Activated CD8-positive, alpha-beta T cell treated with anti-CD3 and anti-CD28 coated beads for 36 hours (primary cell): ENCODE measurements at places on chromosomes 3 and 15.
A peak's percentile ranks its signal among the peaks of the same experiment; 100 is the strongest.

DNA sequence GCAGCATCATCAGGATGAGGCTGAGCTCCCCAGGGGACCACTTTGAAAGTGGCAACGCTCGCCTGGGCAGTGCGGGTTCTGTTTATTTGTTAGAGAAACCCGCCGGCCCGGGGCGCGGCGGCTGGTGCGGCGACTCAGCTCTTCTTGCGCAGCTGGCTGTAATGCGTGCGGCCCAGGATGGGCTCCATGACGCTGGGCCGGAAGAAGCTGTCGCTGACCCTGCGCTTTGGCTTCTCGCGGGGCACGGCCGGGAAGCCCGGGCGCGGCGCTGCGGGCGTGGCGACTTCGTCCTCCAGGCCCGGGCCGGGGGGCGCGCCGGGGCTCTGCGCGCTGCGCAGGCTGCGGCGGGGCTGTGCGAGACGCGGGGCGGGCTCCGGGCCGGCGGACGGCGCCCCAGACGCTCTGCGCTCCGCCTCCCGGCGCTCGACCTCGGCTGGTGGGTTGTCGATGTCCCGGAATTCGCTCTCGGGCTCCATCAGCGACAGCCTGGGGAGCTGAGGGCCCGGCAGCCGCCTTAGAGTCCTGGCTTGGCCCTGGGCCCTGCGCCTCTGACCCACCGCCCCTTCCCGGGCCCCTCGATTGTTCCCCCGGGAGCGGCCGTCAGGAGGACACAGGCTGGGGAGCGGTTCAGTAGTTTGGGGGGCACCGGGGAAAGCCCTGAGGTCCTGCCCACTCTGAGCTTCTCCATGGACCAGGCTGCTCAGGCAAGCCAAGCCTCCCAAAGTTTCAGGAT, 10.3 kb upstream of the KIF7 start:
- peaks cover 32% of the 10 kb centered on the region for H3K27me3 ChIP-seq
- no peak overlapping the region for H3K4me3 ChIP-seq
- peaks cover 1% of the 10 kb centered on the region for H3K4me1 ChIP-seq

DNA sequence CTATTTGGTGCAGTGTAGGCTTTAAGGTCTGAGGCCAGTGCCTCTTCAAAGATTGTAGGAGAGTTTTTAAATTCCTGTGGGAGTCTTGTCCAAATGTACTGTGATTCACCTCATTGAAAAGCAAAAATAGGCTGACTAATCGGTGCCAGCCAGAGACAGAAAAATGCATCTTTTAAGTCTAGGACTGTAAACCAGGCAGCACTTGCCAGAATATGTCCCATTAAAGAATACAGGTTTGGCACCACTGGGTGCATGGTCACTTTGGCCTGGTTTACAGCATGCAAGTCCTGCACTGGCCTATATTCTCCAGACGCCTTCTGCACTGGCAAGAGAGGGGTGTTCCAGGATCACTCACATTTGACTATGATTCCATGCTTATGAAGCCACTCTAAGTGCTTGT, 20.3 kb upstream of the NOX5 start:
- no peak overlapping the region for H3K27ac ChIP-seq
- no peaks in the 10 kb centered on the region for H3K36me3 ChIP-seq
- no peaks in the 10 kb centered on the region for H3K27me3 ChIP-seq
- H3K4me3 ChIP-seq: no peak overlapping the region
- DNase-seq: no peak
- no peaks in the 10 kb centered on the region for H3K4me1 ChIP-seq

DNA sequence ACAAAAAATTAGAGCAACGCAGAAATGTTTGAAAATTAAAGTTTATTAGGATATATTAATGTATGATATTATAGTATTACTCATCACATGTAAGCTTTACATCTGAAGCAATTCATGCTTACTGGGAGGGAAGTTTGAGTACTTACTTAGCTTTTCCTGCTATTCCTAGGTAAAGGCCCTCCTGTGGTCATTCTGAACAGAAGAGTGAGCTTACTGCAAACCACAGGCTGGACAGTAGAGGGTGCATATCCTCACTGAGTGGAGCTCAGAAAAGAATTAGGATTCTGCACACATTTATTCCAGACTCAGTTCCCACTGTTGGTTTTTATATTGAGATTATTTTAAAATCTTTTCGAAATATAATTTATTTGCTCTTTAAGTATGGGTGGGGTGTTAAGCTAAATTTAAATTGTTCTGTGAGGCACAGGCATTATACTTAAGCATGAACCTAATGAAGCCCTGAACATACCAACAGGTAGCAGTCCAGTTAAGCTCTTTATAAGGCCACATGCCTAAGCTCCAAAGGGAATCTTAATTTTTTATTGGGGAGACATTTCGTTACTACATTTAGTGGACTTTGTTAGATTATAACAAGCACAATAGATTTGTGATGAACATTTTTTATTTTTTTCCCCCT, 10.2 kb downstream of the MRPS22 start:
- peaks cover 46% of the 10 kb centered on the region for H3K4me1 ChIP-seq
- H3K4me3 ChIP-seq: no peak overlapping the region
- peaks cover 74% of the 10 kb centered on the region for H3K36me3 ChIP-seq
- H3K27me3 ChIP-seq: no peaks in the 10 kb centered on the region
- DNase-seq: no peak
- H3K27ac ChIP-seq: no peak overlapping the region

- no peak overlapping the region for H3K4me3 ChIP-seq
- H3K27ac ChIP-seq: no peak overlapping the region
- peaks cover 3% of the 10 kb centered on the region for H3K4me1 ChIP-seq
- no peaks in the 10 kb centered on the region for H3K27me3 ChIP-seq
Observed at GRCh38 chr3:78893161-78893560, 874.6 kb downstream of the ROBO1 start.

DNA sequence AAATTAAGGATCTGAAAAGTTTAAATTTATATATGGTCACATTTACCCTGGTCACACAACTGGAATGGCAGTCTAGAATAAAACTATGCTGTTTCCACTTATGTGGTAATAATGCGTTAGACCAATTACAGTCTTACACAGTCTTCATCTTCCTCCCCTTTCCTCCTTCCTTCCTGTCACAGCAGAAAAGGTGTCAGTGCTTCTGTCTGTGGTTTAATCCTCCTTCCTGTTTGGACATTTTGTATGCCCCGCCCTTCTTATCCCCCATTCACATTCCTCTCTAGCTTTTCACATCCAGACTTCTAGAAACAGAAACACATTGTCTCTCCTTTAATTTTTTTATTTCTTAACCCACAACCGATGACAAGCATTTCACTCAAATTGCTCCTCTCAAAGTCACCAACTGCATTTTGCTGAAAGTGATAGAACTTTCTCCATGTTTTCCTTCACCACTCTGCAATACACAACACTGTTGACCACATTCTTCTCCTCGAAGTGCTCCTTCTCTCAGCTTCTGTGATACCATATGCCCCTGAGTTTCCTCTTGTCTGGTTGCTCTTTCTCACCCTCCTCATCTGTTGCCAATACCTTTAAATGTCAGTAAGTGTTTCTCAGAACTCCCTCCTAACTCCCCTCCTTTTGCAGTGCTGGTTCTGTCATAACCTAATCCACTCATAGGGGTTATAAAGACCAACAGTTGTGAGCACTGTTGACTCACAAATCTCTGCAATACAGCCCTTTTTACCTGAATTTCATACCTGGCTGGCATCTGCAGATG, 271.6 kb downstream of the UBE2E2 start:
- peaks cover 12% of the 10 kb centered on the region for H3K4me1 ChIP-seq
- no peaks in the 10 kb centered on the region for H3K27me3 ChIP-seq
- DNase-seq: no peak
- H3K4me3 ChIP-seq: no peak overlapping the region
- peak overlapping the region; percentile 44 for H3K27ac ChIP-seq
- peaks cover 9% of the 10 kb centered on the region for H3K36me3 ChIP-seq

- DNase-seq: no peak
- H3K4me1 ChIP-seq: peaks cover 4% of the 10 kb centered on the region
- no peak overlapping the region for H3K4me3 ChIP-seq
- no peak overlapping the region for H3K27ac ChIP-seq
Observed at GRCh38 chr15:63452552-63453136, 51.7 kb upstream of the USP3 start.

GRCh38 chr15:67018441-67018840, 47.0 kb upstream of the SMAD3 start:
- DNase-seq: no peak
- peaks cover 3% of the 10 kb centered on the region for H3K27me3 ChIP-seq
- H3K4me3 ChIP-seq: no peak overlapping the region
- no peak overlapping the region for H3K27ac ChIP-seq
- H3K4me1 ChIP-seq: peaks cover 11% of the 10 kb centered on the region

DNA sequence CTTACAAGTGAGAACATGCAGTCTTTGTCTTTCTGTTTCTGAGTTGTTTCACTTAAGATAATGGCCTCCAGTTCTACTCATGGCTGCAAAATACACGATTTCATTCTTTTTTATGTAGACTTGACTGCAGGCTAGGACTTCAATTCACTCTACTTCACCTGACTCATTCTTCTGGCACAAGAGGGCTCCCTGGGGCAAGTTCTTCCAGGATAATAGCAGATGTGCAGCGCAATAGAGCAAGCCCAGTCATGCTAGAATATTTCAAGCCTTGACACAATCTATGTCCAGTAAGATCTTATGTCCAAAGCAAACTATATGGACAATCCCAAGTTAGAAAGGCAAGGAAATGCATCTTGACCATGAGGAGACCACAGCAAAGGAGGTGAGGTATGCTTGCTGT, 211.7 kb upstream of the GADL1 start:
- H3K4me1 ChIP-seq: peaks cover 26% of the 10 kb centered on the region
- no peaks in the 10 kb centered on the region for H3K36me3 ChIP-seq

GRCh38 chr3:174159604-174160003, 699.5 kb upstream of the NAALADL2 start:
- no peaks in the 10 kb centered on the region for H3K36me3 ChIP-seq
- H3K4me1 ChIP-seq: no peaks in the 10 kb centered on the region
- no peak for DNase-seq
- no peaks in the 10 kb centered on the region for H3K27me3 ChIP-seq

DNA sequence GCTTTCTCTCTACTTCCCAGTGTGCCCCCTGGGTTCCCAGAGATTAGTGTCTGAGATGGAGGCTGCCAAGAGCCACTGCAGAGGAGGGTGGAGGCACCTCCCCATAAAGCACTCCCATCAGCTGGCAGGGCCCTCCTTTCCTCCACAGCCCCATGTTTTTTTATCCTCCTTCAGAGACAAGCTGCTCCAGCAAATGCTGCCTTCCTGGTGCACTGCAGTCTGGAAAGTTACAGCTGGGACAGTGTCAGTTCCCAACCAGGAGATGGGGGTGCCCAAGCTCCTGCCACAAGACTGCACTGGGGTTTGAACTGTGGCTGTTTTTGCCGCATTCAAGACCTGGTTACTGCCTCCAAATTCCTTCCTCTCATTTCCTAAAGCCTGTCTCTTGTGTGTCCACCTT, 206.1 kb downstream of the CADPS start:
- no peaks in the 10 kb centered on the region for H3K36me3 ChIP-seq
- no peak for DNase-seq
- H3K27me3 ChIP-seq: no peaks in the 10 kb centered on the region

DNA sequence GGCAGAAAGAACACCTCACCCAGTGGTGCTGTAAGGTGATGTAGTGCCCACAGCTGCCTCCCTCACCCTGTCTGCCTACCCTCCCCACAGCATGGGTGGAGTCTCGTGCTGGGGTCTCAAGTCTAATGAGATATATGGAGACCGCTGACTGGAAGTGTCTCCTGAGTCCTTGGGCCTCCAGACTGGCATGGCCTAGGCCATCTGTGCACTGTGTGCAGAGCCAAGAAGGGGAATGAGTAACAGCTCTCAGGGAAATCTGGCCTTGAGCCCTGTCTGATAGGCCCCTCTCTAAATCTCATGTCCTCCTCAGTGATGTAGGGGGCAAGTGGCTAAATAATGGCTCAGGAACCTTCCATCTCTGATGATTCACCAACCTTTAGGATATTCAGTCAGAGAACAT, 277.4 kb downstream of the PLCL2 start:
- DNase-seq: no peak
- peaks cover 10% of the 10 kb centered on the region for H3K36me3 ChIP-seq
- no peaks in the 10 kb centered on the region for H3K27me3 ChIP-seq
- H3K4me1 ChIP-seq: peaks cover 14% of the 10 kb centered on the region
- no peak overlapping the region for H3K4me3 ChIP-seq

DNA sequence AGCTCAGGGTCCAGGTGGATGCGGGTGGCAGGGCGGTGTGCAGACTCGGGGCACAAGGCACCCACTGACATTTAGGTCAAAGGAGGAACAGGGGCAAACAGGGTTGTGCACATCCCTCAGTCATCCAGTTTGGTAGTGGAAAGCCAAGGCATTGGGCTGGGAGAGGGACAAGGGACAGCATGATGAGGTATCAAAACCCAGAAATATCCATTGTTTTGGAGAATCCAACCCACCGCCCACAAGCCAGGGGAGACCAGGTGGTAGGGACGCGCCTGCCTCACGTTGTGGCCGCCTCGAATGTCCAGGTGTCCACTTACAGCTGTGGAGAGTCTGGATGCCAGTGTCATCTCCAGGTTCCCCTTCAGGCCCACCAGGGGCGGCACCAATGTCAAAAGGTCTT, 33.3 kb downstream of the SLC41A3 start:
- no peaks in the 10 kb centered on the region for H3K27me3 ChIP-seq
- no peak overlapping the region for H3K4me3 ChIP-seq
- H3K4me1 ChIP-seq: peaks cover 16% of the 10 kb centered on the region
- H3K27ac ChIP-seq: no peak overlapping the region
- DNase-seq: no peak

DNA sequence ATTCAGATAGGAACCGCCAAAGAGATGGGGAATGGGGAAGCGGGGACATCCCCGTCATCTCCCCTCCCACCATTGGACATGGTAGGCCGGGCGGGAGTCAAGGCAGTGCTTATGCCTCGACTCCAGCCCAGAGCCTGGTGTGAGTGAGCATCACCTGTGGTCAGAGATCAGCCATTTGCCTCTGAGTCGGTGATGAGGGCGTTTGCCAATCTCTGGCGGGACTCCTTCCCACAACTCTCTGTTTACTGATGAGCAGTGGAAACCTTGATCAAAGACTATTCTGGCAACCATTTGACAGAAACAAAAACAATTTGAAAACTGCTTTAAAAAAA, 63.9 kb upstream of the HES1 start:
- H3K27ac ChIP-seq: no peak overlapping the region
- H3K36me3 ChIP-seq: no peaks in the 10 kb centered on the region
- peaks cover 12% of the 10 kb centered on the region for H3K4me1 ChIP-seq
- DNase-seq: peak; percentile 43

DNA sequence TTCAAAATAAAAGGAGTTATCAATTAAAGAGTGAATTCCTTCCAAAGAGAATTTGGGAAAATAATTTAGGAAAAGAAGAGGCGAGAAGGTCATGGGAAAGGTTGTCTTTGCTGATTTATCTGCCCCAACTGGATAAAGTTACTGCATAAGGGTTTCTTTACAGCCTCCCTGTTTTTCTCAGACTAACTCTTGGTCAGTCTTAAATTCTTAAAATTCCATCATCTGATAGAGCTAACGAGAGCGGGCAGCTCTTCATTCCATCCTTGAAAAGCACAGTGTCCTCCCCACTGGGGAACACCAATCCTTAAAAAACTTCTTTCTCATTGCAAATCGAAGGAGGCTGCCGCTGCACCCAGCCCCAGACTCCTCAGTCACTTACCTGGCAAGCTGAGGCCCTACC, 107.2 kb downstream of the PGPEP1L start:
- H3K27ac ChIP-seq: no peak overlapping the region
- H3K4me1 ChIP-seq: peaks cover 9% of the 10 kb centered on the region
- no peaks in the 10 kb centered on the region for H3K27me3 ChIP-seq
- DNase-seq: no peak
- no peak overlapping the region for H3K4me3 ChIP-seq
- H3K36me3 ChIP-seq: peaks cover 17% of the 10 kb centered on the region
